ENCODE measurements at places on chromosomes 6 and 20. TPM values are rescaled to one million over a fixed set of nuclear protein-coding genes. Genes with fewer than 3 reads are reported as not detected.

The TMEM200A gene
- total RNA-seq = 24.0 TPM

GRCh38 chr6:6843057-6843627 is 254.6 kb downstream of the LY86 start:
- DNase-seq = no peak

The MYH7B gene
- 0.42 TPM for total RNA-seq

DNA sequence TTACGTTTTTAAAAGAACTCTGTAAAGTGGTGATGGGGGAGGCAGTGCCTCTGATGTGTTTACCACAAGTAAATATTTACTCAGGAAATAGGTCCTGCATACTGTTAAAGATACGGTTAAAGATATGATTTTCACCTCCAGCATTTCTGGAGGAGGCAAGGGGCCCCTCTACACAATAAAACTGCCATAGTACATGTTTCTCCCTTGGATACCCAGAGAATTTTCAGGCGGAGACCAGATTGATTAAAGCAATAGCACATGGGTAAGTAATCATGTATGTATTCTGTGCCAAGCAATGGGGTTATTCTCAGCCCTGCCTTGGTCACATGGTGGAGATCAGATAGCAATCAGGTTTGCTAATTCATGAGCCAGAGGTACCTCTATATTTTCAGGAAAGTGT is 9.6 kb downstream of the RIPOR2 start:
- no peak for DNase-seq

GRCh38 chr6:107732461-107732860 is 91.7 kb downstream of the SCML4 start:
- no peak for DNase-seq

DNA sequence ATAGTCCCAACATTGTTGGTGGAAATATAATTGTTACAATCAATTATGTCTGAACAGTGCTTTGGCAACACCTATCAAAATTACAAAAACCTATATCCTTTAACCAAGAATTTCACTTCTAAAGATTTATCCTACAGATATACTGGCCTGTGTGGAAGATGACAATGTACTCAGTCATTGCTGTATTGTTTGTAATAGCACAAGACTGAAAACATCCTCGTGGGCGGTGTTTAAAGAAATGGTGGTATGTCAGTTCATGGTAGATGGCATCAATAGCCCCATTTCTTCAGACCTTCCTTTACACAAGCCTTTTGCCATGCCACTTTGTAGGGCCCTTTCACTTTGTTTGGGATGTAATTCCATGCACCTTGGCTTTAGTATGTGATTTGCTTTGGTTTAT is 9.8 kb upstream of the TPBG start:
- no peak for DNase-seq

- DNase-seq = no peak
These were observed 195.5 kb downstream of the EYA4 start for GRCh38 chr6:133436652-133437051.

GRCh38 chr6:47727391-47727790 is 29.0 kb downstream of the ADGRF4 start:
- DNase-seq = no peak

- DNase-seq = no peak
These were observed 42.6 kb upstream of the HDGFL1 start for GRCh38 chr6:22526736-22527135.

DNA sequence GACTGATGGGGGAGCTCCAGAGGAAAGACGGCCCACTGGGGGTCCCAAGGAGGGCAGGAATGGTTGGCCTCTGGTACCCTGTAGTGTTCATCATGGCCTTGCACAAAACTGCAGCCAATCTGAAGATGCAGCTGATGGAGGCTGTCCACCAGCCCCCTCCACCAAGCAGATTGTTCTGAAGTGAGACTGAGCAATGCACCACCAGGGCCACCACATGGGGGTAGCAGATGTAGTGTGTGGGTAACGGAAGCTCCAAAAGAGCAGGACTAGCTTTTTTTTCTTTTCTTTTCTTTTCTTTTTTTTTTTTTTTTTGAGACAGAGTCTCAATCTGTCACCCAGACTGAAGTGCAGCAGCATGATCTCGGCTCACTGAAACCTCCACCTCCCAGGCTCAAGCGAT is 181.0 kb upstream of the MYLIP start:
- no peak for DNase-seq

DNA sequence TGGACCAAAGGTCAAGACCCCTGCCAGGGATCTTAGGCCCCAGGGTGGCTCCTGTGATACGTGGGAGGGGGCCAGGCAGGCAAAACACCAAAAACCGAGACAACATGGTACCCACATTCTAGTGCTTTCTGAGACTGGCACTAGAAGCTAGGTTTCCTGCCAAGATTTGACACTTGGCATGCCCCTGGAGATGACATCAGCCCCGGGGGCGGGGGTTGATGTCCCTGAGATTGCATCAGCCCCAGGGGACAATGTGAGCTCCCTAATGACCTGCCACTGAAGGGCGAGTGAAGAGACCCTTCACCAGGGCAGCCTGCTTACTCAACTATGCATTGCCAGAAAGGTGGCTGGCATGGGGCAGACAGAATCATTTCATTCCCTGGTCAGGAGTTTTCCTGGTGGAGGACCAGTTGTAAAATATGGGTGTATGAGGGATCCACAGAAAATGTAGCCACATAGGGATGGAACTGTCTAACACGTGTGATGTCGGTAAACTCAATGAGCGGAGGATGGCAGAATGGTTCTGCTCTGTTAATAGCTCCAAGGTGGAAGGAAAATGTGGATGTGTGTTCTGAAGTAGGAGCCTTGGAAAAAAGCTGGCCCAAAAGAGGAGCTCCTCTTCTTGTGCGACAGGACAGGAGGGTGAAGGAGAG is 219.7 kb downstream of the UNC5CL start:
- no peak for DNase-seq

The FILIP1 gene
- 43.2 TPM for total RNA-seq

The TRIM15 gene
- total RNA-seq = not detected

DNA sequence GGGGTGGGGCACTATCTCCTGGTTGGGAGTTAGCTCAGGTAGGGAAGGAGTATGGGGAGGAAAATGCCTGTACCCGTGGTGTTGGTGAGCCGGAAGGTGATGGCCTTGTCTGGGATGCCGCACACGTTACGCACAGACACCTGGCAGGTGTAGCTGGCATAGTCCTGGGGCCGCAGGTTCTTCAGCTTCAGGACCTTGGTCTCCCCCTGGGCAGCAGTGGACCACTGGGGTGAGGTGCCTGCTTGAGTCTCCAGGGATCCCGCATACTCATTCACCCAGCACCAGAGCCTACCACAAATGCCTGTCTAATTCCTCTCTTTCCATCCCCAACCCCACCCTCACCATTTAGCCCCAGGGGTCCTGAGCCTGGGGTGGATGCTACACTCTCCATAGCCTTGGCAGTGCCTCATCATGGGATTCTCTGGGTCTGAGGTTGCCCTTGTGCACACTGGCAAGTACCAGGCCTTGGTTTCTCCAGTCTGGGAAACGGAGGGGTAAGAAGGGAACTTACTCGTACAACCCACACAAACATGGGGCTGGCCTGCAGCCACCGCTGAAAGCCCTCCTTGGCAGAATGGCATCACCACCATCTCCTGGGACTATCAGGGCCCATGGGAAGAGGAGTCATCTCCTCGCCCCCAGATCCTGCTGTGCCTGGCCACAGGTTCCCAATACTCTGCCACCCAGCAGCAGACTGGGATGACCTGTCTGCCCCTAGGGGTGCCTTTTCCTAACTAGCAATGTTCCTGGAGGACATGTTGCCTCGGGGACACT is 42.8 kb downstream of the MDGA1 start:
- DNase-seq = peak; percentile 70

The ADA gene
- total RNA-seq = 17.7 TPM

The BMP6 gene
- 2.0 TPM for total RNA-seq

The TDRD6 gene
- 0.74 TPM for total RNA-seq
